Right renal pelvis (tissue), 4 donors: ENCODE measurements at places on chromosomes 1 and 21.

GRCh38 chr1:76763738-76764137 lies 103.5 kb upstream of the ST6GALNAC5 start:
- no peak for DNase-seq

- no peak for DNase-seq
These were observed 749 bp downstream of the FAM163A start for GRCh38 chr1:179743679-179744400.

GRCh38 chr1:150881331-150882070 lies 5.1 kb upstream of the ARNT start:
- DNase-seq, result no peak

DNA sequence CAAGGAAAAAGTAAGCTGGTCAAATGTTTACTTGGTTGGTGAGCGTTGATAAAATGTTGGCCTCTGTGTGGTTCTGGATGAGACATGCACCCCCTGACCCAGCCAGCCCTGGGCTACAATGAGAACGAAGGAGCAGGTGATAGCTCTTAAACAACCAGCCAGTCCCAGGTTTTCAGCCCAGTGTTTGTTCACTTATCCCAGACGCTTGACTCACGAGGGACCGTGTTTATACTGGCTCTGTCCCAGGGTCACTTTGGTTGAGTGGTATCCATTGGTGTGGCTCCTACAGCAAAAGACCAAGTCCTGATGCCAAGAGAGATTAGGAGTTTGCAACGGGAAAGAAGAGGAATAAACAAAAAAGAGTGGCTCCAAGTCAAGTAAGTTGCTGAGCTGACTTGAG lies 86.9 kb downstream of the KCNJ15 start:
- no peak for DNase-seq

GRCh38 chr1:53929246-53929960 lies 16.1 kb downstream of the IFT25 start:
- DNase-seq, result no peak

DNA sequence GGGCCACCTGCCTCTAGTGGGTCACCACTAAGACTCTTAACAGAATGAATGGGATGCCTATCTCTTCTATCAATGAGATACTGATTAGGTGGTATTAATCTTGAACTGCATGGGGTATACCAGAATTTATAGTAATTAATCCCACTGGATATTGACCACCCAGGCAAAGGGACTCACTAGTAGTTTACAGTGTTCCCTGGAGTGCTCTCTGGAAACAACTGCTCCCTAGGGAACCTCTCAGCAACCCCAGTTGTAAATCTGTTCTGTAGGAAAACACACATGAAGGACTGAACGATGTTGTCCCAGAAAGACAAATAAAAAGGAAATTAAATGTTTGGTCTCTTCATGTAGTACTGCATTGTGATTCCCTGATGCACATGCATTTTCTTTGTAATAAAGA lies 430.5 kb downstream of the HLX start:
- DNase-seq, result no peak

DNA sequence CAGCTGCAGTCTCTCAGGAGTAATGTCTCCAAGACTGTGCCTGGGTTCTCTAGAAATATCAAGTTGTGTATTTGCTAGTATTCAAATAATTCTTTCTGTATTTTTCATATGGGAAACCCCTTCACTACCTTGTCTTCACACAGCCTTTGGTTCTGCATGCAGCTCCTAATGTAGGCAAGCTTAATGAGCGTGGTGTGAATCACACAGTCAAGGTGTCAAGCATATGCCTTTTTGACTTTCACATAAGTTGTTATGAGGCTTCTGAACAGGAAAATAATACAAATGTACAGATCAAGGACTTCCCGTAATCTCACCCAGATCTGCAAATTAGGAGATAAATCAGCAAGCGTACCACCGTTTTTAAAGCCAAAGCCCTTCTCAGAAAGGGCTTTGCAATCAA lies at the start of gene FCRL3:
TSS of gene FCRL3 (minus strand) at position 38 of the 400 bp plus-strand sequence. CDS start 280 bp downstream, outside the sequence.
- DNase-seq, result no peak

DNA sequence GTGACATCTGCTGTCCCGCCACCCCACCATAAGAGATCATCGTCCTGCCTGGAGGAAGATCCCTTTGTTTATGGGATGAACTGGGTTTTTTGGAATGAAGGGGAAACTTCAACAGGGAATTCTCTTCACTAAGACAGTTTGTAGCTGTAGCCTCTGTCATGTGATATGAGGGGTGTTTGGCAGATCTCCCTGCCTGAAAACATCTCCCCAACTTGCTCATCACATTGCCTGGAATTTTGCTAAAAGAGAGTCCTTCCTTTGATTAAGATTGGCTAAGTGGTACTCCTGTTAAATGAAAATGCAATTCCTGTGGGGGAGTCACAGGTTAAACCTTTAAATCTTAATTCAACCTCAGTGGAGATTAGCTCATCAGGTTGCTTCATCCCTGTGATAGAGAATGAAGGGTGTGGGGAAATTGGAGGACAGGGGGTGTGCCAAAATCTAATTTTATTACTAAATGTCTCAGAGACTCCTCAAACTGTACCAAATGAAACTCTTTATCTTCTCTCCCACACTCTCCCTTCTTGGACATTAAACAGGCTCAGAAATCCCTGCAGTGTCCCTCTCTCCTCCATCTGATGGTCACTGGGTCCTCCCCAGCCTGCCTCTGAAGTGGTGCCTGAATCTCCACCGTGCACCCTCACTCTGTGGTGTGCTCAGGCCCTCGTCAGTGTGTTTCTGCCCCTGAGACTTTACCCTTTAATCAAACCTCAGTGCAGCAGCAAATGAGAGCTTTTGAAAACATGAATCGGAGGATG lies 54.8 kb downstream of the IER5 start:
- DNase-seq, result no peak

DNA sequence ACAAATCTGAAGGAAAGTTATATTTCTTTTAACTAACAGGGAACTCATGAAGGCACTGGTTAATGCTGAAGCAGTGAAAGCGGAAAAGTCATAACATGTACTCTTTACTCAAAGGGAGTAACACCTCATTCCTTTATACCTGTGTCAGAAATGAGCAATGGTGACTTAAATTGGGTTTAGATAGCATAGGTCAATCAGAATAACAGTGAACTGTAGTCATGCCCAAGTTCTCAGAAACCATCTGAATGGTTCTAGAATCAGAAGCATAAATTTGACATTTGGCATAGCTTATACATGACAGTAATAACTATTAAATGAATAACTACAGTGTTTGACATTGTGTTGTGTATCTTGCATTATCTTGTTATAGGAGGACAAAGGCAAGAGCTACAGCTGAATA lies 382.0 kb downstream of the NUF2 start:
- DNase-seq, result no peak

DNA sequence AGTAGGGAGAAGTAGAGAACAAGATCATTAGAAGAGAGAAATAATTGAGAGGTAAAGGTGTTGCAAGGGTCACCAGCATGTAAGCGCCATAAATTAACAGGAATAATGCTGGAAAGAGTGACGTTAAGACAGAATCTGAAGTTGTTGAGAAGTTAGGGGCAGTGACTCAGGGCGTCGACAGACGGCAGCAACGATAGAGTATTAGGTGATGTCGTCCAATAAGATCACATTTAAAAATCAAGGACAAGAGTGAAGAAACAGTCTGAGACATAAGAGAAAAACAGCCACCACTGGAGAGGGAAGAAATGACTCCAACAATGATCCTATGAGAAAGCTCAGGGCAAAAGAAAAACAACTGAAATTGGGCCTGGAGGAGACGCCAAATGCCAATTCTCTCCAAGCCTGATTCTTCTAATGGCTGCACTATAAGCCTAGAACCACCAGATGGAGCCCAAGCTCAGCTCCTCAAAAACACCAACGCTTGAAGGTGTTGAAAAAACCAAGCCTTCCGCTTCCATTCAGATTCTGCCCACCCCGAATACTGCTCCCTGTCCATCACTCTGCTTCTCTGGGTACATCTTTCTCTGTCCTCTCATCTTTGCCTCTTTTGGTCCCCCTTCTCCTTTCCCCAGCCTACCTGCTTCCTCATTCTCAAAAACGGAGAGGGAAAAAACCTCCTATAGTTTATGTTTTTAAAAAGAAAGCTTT lies 70.0 kb downstream of the LUZP1 start:
- no peak for DNase-seq

DNA sequence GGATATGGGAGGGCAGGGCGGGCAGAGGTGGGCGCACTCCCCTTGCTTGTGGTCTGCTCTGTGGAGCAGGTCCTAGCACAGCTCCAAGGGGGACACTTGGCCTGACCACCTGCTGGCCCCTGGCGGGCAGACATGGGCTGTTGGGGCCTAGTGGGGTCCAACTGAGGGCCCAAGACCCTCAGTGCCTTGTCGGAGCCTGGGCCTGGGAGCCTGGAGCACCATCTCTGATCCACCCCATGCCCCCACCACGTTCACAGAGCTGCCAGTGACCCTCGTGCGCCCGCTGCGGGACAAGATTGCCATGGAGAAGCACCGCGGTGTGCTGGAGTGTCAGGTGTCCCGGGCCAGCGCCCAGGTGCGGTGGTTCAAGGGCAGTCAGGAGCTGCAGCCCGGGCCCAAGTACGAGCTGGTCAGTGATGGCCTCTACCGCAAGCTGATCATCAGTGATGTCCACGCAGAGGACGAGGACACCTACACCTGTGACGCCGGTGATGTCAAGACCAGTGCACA lies 70.6 kb downstream of the OBSCN start:
- no peak for DNase-seq

- DNase-seq, result no peak
These were observed 30.2 kb downstream of the AGPAT3 start for GRCh38 chr21:43895196-43895595.

DNA sequence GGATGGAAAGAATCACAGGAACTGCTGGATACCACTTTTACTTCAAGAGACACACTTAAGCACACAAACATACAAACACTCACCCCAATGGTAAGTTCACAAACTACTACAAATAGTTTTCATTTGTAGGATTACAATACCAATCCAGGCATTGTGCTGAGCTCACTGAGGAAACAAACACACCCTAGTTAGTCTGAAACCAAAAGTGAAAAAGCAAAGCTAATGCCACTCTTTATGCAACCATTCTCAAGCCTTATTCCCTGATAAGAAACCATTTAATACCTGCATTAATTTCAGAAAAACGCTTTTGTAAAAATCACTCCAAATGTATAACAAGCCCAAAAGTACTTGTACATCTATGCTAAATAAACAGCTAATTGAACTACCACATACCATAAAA lies 38.3 kb downstream of the RNF115 start:
- DNase-seq, result no peak

DNA sequence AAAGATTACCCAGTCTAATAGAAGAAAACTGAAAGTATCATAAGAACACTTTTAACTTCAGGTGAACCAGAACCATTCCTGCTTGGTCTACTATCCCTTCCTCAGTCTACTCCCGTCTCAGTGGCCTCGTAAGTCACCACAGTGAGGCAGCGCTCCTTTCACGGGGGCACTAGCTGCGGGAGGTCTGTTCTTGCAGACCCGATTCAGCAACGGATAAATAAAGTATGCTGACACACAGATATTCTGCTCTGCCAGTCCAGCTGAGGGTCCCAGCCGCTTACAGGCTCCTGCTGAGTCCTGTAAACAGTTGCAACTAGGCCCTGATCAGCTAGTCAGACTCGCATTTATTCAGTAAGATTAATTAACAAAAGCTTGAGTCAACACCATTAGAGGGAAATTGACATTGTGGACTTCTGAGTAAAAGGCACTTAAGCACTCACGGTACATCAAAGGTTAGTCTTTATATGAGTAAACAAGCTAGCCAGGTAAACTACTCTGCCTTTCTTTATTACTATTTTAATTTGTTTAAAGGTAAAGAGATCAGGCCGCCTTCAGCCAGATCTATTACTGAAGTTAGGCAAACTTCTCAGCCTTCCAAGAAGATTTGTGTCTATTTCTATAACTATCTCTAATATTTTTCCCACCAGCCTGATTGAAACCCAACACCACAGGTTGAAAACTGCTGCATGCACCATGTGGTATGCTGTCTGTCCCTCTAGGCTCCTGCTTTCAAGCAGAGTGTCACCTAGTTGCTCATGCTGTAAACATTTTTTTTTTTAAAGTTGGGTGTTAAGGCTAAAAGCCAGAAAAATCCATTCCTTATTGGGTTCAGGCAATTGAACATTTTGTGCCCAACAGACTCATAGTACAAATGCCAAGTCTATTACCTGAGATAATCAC lies 87.7 kb downstream of the INTS7 start:
- no peak for DNase-seq

GRCh38 chr1:118927427-118928187 lies 60.5 kb downstream of the TBX15 start:
- DNase-seq, result no peak

DNA sequence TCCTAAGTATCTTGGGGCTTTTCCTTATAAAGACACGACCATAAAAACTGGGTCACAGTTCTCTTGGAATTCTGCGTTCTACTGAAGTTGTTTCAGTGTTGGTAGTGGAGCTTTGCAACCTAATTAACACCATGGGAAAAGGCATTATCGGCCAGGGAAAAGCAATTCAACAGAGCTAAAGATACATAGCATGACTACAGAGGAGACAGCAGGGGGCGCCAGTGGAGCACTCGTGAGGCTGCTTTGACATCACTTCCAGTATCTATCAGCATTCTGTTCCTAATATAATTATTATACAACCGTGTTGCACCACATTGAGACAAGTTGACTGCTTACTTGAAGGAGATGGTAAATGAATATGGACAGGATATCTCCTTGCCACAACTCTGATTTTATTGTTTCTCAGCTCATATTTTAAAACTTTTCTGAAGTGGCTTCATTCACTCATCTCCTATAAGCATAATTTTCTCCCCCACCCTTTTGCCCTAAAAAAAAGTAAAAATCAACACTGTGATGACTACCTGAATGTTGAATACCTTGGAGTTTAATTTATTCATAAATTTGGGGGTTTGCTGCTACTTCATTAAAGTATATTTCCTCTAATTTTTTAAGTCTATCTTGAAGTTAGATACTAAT lies 39.4 kb downstream of the ZP4 start:
- DNase-seq, result no peak

DNA sequence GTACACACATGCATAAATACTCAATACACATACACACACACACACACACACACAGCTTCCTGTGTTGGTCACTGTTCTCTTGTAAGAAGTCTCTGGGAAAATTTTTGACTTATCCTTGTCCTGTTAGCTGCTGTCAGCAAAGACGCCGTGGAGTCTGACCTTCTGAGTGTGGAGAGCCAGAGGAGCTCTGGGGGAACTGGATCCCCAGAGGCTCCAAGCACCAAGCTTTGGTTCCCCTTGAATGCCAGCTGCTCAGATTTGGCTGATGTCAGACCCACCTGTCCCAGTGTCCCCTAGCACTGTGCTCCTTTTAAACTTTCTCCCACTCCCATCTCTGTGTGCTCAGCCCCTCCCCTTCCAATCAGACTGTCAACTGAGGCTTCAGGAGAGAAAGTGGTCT lies 319.1 kb downstream of the CAMTA1 start:
- DNase-seq, result no peak

DNA sequence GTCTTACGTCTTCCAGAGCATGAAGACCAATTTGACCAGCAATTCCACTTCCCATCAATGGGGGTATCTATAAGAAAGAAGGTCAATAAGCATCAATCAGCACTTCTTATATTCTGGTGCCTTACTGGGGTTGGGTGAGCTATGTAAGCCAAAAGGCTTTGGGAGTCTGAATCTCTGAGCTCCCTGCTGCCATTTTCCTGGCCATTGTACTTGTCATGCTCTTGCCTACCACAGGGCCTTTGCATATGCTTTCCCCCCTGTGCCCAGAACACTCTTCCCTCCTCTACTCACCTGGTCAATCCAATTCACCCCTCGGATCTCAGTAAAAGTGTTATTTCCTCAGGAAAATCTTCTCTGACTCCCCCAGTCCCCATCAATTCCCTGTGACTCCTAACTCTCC lies 36.3 kb downstream of the C8B start:
- DNase-seq, result no peak
